ENCODE measurements at places on chromosomes 5 and 9. TPM values are rescaled to one million over a fixed set of nuclear protein-coding genes. Genes with fewer than 3 reads are reported as not detected.

Gene NXNL2
- 0.77 TPM for total RNA-seq

Gene FAM78A
- total RNA-seq = 0.52 TPM

Gene ANKRD55
- total RNA-seq = not detected

Gene SLC36A2
- total RNA-seq = not detected

Gene RNF14
- total RNA-seq = 54.2 TPM

Gene PPP1R26
- 5.7 TPM for total RNA-seq

Gene HTR4
- total RNA-seq = not detected

Gene REEP2
- total RNA-seq = 16.4 TPM

Gene CER1
- not detected for total RNA-seq

Gene TUSC1
- 3.8 TPM for total RNA-seq

Gene DOCK2
- total RNA-seq = 2.5 TPM

Measured in bronchial smooth muscle cell (primary cell).